ENCODE measurements at places on chromosomes 16 and 17.
A peak's percentile ranks its signal among the peaks of the same experiment; 100 is the strongest.

GRCh38 chr16:48999508-48999907, 282.1 kb downstream of the CBLN1 start:
- no peak for DNase-seq

- DNase-seq: no peak
Measured at GRCh38 chr17:72116661-72117521, 3.9 kb upstream of the SOX9 start.

DNA sequence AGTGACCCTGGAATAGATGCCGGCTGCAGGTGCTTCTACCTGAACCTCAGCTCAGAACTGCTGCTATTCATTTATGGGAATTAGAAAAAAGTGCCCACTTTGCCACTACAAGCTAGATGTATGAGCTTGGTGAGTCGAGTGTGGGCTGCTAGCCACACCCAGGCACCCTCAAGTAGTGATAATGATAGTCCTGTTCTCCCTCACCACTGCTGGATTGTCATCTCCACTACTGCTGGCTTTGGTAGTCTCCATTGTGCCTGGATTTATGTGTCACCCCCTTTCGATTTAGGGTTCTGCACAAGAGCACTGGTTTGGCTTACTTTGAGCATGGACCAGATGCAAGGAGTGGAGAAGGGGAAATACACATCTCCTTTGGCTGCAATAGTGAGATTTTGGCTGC, 73.0 kb upstream of the N4BP1 start:
- no peak for DNase-seq

GRCh38 chr17:4537451-4538235, 17.5 kb downstream of the MYBBP1A start:
- no peak for DNase-seq

GRCh38 chr17:67035131-67036083, 8.9 kb upstream of the CACNG1 start:
- DNase-seq: no peak

DNA sequence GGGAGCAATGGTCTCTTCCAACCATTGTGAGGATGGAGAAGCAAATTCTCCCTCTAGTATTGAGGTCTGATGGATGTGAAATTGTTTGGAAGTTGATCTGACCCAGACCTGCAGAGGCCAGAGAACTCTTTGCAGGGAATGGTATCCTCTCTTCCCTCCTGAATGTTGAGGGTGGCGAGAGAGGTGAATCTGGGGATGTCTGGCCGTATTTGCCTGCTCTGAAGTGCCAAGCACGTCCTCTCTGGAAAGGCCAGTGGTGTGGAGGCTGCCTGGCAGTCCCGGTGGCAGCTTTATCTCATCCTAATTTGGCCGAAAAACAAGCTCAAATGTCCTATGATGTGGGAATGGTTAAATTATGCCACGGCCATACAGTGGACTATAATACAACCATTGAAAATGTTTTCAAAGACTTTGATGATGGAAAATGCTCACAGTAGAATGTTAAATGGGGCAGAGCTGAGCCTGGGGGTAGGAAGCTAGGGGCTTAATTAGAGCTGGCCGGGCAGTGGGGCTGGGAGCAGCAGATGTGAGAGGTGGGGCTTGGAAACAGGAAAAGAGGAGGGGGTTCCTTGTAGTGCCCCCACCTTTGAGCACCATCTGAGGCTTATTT, 30.8 kb downstream of the WSCD1 start:
- DNase-seq: no peak

DNA sequence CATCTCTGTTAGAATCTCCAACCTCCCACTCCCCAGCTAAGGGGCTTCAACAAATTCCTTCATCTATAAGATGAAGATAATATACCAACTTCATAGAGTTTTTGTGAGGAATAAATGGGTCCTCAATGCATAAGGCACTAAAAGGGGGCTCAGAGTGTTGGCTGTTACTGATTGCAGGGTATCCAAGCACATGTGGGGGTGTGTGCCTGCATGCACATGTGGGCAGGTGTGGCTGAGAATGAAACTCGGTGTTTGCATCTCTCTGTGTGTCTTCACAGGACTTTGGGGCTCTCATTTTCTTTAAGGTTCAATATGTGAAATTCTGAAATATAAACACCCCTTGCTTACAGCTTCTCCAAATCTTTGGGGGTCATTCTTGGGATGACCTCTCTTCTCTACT, 4.1 kb upstream of the PPP1R9B start:
- DNase-seq: no peak

DNA sequence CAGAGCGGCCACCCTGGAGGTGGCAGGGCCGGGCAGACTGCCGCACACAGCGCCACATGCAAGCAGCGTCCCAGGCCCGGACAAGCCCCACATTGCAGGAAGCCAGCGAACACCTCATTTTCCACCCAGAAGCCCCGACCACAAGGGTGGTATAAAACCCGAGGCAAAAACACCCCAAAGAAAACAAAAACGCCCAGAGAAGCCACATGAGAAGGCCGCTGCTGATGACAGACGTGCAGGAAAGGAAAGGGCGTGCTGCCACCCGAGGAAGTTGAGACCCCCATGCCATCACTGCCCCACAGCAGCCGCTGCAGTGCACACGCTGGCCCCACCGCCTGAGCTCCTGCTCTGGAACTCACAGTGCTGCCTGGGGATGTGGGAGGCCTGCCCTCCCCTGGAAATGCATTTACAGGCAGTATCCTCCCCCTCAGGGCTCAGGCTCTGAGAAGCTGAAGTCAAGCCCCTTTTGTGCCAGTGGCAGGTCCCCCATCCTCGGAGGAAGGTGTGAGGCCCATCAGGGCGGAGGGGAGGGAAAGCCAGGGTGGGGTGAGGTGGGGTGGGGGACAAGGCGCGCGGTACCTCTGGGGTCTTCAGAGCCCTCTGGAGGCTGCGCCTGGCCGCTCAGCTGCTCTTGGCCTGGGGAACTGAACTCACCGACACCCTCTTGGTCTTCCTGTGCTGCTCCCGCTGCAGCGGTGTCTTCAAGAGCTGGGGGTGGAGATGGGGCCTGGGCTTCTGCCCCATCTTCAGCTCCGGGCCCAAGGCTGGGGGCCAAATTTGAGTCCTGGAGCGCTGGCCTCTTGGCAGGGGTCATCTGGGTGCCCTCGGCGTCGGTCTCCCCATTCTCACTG, 62.0 kb downstream of the IL21R start:
- DNase-seq: peak; percentile 57

- no peak for DNase-seq
Measured at GRCh38 chr16:80924372-80924978, 82.2 kb downstream of the CMC2 start.

DNA sequence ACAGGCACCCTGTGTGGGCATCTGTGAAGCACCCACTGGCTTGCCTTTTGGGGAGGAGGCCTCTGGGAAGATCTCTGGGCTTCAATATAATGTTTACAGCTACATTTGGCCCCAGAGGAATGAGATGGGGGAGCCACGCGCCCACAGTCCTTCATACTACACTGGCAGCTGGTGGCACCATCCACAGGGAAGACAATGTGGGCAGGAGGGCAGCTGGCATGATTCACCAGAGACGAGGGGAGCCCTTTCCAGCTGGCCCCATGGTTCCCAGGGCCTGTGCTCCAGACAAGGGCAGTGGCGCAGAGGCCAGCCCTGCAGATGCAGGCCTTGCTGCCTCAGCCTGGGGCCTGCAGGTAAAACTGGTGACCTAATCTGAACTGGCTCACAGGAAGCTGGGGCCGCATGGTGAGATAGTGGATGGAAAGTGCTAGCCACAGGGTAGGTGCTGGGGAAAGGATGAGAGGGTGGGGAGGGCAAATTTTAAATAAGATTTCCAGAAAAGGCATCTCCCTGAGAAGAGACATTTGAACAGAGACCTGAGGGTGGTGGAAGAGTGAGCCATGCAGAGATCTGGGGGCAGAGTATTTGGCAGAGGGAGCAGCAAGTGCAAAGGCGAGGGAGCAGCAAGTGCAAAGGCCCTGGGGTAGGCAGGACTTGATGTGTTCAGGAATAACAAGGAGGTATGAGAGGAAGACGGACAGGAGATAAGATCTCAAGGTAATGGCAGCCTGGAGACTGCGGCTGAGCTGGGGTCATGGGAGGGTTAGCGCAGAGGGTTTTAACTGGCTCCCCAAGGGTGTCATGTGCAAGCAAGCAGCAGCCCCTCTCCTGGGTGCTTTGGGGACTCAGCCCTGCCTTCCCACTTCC, 12.1 kb upstream of the KCNJ12 start:
- DNase-seq: no peak

- DNase-seq: no peak
Measured at GRCh38 chr16:85138825-85139627, 26.8 kb upstream of the CIBAR2 start.

- DNase-seq: no peak
Measured at GRCh38 chr16:88862968-88863367, 3.5 kb downstream of the PABPN1L start.
